IPS DF 6.9 (cell line): ENCODE measurements at places on chromosomes 6 and 20.

- no peak for DNase-seq
Measured at GRCh38 chr6:136586295-136586694, 36.1 kb upstream of the MAP7 start.

DNA sequence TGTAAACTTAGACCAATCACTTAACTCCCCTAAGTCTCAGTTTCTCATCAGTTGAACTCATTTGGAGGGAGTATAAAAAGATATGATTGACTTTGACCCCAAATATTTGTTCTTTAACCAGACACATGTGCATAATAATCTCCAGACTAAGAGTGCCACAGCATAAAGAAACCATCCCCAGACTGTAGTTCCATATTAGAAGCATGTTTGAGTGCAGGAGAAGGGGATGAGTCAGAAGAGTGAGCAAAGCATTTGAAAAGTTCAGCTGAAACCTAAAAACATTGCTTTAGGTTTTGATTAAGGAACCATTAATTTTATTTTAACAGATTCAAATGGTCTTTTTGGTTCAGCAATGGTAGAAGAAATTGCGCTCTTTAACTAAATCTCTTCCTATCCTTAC, 654.8 kb downstream of the UTRN start:
- no peak for DNase-seq

DNA sequence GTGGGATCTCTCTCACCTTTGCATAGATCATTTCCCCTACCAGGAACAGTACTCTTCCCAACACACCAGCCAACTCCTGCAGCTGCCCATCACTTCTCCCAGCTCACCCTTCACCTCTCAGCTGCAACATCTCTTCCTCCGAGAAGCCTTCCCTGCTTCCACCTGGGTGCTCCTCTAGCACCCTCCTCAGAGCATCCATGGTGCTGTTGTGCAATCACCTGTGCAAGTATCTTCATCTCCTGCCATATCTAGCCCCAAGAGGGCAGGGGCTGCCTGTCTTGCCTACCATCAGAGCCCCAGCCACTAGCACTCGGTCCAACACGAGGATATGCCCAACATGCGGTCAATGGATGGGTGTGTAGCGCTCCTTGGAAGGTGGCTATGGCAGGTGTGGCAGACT, 75.8 kb downstream of the BANF2 start:
- no peak for DNase-seq

- DNase-seq = no peak
Measured at GRCh38 chr20:38034108-38034649, 633 bp downstream of the RPRD1B start.

GRCh38 chr20:33783818-33784217, 27.3 kb upstream of the CHMP4B start:
- no peak for DNase-seq

GRCh38 chr6:26217714-26218075, 130.5 kb downstream of the HFE start:
- no peak for DNase-seq

DNA sequence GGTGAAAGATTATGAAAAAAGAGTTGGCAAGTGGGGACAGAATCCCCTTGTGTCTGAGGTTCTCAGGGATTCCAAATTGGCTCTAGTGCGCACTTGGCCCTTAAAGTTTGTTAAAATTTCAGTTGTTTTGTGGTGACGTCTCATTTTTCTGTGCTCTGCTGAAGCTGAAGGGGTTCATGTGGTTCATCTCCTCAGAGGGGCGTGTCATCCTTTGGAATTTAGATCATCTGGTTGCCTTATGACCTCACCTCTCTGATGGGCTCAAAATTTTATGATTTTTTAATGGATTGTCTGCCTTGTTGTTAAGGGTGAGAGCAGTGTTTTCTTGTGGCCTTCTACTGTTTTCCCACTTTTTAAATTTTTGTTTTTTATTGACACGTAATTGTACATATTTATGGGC, 20.3 kb downstream of the CYB5R4 start:
- DNase-seq = no peak

DNA sequence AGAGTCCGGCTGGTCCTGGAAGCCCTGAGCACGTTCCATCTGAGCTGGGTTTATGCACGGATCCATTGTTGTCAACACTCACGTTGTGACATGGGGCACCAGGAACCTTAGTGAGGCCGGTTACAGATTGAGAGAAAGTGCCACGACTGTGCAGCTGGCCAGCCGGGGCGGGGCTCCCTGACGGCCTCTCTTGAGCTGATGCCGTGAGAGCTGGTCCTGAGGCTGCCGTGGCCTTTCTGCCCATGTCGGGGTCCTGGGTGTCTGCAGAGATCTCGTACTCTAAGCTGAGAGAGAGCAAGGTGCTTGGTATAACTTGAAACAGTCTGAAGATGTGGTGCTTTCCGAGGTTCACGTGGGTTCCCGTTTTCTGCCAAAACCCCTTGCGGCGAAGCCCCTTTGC, 10.0 kb downstream of the CDH4 start:
- DNase-seq = no peak

DNA sequence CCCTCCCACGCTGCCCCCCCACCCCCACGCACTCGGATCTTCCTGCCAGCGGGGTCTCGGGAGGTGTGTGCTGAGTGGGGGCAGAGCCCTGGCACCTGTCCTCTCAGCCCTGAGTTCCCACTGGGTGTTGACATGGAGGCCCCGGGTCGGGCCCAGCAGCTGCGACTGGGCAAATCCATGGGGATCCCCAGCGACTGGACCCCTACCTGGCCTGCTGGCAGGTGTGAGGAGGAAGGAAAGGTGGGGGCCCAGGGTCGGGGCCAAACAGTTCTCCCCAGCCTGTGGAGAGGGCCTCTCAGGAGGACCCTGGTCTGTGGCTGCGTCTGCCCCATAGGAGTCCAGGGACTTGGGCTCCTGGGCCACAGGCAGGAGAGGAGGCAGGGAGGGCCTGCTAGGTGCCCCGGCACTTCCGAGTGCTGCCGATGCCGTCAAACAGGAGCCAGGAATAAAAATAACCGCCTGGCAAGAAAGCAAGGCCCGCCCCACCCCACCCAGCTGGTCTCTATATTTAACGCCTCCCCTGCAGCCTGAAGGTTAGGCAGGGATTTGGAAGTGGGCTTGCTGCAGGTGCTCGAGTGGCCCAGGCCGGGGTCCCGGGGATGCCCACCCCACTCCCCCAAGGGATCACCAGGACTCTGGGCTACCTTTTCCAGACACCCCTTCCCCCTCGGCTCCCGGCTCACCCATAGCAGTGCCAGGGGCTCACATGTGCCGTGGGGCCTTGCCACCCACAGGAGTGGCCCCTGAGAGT, 1.4 kb upstream of the EEF1A2 start:
- no peak for DNase-seq

GRCh38 chr6:16471222-16471909, 233.0 kb downstream of the GMPR start:
- DNase-seq = no peak

- DNase-seq = no peak
Measured at GRCh38 chr20:42485556-42485955, 704.1 kb downstream of the PTPRT start.

GRCh38 chr6:1110164-1110563, 201.7 kb upstream of the FOXQ1 start:
- DNase-seq = no peak

- no peak for DNase-seq
Measured at GRCh38 chr6:100456141-100456907, 8.4 kb downstream of the SIM1 start.

GRCh38 chr6:88866856-88867255, 96.6 kb downstream of the RNGTT start:
- DNase-seq = no peak

DNA sequence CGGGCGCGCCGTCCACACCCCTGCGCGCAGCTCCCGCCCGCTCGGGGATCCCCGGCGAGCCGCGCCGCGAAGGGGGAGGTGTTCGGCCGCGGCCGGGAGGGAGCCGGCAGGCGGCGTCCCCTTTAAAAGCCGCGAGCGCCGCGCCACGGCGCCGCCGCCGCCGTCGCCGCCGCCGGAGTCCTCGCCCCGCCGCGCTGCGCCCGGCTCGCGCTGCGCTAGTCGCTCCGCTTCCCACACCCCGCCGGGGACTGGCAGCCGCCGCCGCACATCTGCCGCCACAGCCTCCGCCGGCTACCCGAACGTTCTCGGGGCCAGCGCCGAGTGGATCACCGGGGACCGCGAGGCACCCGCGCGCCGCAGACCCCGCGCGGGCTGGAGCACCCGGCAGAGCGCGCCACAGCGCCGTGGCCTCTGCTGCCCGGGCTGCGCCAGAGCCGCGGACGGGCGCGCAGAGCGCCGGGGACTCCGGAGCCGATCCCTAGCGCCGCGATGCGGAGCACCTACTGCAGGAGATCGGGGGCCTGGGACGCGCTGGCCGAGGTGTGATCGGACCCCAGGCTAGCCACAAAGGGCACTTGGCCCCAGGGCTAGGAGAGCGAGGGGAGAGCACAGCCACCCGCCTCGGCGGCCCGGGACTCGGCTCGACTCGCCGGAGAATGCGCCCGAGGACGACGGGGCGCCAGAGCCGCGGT, at the start of gene BMP2:
Gene BMP2, plus strand, starts transcription at position 151 of the 692 bp plus-strand sequence. CDS start 2,441 bp downstream, outside the sequence.
- no peak for DNase-seq

- no peak for DNase-seq
Measured at GRCh38 chr6:169208011-169208410, 45.6 kb downstream of the THBS2 start.

DNA sequence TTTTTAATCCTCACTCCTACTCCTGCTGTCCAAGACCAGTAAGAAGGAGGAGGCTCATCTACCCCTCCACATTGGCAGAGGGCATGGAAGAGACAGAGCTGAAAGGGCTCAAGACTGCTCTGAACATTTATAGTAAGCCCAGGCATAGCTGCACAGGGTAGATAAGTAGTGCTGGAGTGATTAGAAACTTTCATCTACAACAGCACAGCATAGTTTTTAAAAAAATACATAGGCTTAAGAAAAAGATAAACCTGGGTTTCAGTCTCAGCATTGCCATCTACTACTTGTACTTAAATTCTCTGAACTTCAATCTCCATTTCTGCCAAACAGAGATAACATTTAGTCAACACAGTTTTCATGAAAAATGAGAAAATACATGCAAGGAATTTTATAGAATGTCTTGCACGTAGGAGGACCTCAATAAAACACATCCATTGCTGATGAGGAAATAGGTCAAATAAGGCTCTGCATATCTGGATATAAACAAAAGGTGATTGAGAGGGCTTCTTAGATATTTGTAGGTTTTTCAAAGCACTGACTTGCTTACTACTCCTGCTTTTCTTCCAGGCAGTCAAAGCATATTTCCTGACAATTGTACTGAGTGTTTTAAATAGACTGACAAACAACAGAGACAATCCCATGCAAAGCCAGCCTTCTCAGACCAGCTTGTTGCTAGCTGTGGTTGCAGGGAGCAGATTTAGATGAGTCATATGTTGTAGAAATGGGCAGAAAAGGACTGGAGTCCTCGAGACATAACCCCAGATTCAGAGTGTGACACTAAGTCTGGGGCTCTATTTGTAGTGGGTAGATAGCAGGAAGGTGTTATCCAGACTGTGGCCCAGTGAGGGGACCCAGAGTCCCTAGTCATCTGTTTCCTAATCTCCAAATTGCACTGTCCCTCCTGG, 107.4 kb upstream of the TAB2 start:
- no peak for DNase-seq

GRCh38 chr20:60254901-60255411, 296.7 kb downstream of the CDH26 start:
- DNase-seq = no peak
